ENCODE measurements at places on chromosomes 7 and 10. TPM values are rescaled to one million over a fixed set of nuclear protein-coding genes. Genes with fewer than 3 reads are reported as not detected.

DNA sequence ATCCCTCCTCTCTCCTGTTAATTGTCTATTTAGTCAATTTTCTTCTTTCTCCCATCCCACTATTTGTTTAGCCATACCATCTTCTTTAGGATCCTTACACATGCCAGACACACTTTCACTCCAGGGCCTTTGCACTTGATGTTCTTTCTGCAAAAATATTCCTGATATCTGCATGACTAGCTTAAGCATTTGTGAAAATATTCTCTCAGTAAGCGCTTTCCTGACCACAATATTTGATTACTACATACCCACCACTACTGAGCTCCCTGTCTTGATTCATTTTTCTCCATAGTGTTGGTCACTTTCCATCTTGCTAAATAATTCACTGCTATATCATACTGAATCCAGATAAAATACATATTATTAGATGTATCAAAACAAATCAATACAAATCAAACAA lies 75.1 kb downstream of the SEMA3D start:
- DNase-seq, result no peak

DNA sequence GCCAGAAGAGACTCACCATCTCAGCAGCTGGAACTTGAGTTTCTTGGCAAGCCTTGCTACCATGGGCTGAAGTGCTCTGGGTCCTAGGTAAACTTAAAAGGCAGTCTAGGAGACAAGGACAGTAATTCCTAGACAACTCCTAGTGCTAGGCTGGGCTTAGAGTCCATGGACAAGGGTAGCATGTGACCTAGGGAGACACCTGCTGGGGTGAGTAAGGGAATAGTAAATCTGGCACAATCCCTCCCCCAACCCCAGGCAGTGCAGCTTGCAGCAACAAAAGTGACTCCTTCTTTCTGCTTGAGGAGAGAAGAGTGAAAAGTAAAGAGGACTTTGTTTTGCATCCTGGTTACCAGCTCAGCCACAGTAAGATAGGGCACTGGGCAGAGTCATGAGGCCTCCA lies 316.5 kb upstream of the IMMP2L start:
- no peak for DNase-seq

DNA sequence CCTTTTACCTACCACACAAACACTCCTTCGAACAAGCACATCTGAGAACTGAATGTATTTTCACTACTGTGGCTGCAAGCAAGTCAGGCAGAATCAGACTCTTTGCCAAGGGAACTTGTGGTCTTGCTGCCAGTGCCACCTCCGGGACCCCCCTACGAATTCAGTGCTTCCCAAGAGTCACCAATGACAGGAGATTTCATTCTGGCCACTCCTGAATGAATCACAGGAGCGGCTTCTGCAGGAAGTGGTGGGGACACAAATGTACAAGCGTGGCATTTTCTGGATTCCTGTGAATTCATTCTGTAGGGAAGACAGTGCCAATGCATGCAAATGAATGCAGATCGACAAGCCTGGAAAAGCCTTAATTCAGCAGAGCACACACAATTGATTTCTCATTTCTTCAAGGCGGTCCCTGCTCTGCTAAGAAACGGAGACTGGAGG lies 161.2 kb downstream of the CAMK1D start:
- peak; percentile 11 for DNase-seq

GRCh38 chr7:45145881-45146280 lies 11.7 kb upstream of the RAMP3 start:
- no peak for DNase-seq

GRCh38 chr7:33395340-33395739 lies 266.0 kb downstream of the BBS9 start:
- no peak for DNase-seq

DNA sequence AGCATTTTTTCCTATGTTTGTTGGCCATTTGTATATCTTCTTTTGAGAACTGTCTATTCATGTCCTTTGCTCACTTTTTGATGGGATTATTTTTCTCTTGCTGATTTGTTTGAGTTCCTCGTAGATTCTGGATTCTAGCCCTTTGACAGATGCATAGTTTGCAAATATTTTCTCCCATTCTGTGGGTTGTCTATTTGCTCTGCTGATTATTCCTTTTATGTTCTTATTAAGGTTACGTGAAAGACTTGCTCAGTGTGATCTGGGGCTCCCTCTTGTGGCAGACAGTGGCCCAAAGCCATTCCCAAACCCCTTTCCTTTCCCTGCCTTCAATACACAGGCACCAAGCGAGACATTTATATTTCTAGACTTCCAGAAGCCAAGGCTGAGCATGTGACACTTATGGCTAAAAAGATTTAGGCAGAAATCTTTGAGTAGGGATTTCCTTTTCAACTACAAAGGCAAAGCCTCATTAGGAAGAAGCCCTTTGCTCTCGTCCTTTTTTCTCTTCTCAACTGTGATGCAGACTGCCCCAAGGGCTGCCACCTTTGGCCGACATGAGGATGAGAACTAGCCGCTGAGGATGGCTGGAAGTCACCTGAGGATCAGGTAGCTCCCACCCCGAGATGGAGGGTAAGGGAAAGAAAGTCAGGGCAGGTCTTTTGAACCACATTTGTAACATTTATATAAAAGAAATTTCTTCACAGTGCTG lies 23.6 kb downstream of the ST8SIA6 start:
- peak; percentile 64 for DNase-seq

GRCh38 chr7:102059524-102059923 lies 227.1 kb upstream of the SH2B2 start:
- DNase-seq, result no peak

DNA sequence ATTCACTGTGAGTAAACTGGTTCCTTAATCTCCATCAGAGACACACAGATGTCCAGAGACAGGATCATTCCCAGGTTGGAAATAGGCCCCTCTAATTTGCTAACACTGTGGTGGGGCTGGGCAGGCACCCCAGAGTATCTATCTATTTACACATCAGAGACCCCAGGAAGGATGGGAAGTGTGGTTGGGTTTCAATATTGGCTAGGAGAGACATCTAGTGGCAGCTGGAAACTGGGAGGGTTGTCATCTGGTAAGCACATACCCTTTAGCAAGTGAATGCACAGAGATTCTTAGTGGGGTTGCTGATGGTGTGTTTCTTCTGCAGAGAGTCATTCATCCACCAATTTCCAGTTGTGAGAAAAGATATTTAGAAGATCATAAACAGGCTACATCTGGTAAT lies 36.0 kb upstream of the NRG3 start:
- no peak for DNase-seq

- DNase-seq, result no peak
These were observed 2.0 kb upstream of the HOXA2 start for GRCh38 chr7:27104341-27105058.

TBC1D12 gene
- total RNA-seq, result 0.12 TPM

C10orf105 gene
- total RNA-seq, result 0.18 TPM

SMIM30 gene
- total RNA-seq, result 25.5 TPM

CDH23 gene
- 0.61 TPM for total RNA-seq

PPP1R17 gene
- total RNA-seq, result not detected

COBL gene
- total RNA-seq, result not detected

ZNF789 gene
- 21.5 TPM for total RNA-seq

DIP2C gene
- 0.99 TPM for total RNA-seq

Data from activated CD8-positive, alpha-beta memory T cell treated with anti-CD3 and anti-CD28 coated beads, Interleukin-2, amount 10 ng/mL, durations not matched to agents 7 days and 5 days (primary cell).